Stimulated activated CD4-positive, alpha-beta T cell treated with anti-CD3 and anti-CD28 coated beads, TNF-alpha, amount 100 ng/mL, for 1 hour (primary cell): ENCODE measurements at places on chromosomes 3 and 15.

GRCh38 chr3:184110316-184110725 lies 13.5 kb downstream of the HTR3E start:
- DNase-seq: no peak

- DNase-seq: no peak
Measured at GRCh38 chr3:184231671-184232070, 2.3 kb downstream of the VWA5B2 start.

GRCh38 chr15:73839699-73840377 lies 33.5 kb upstream of the TBC1D21 start:
- no peak for DNase-seq

DNA sequence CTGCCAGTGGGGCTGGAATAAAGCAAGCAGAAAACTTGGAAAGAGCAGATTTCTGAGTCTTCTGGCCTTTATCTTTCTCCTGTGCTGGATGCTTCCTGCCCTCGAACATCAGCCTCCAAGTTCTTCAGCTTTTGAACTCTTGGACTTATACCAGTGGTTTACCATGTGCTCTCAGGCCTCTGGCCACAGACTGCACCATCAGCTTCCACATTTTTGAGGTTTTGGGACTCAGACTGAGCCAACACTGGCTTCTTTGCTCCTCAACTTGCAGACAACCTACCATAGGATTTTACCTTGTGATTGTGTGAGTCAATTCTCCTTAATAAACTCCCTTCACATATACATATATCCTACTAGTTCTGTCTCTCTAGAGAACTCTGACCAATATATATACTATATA lies 706.6 kb downstream of the NR2F2 start:
- DNase-seq: no peak

- DNase-seq: no peak
Measured at GRCh38 chr3:66644549-66644948, 143.7 kb upstream of the LRIG1 start.

GRCh38 chr3:48702320-48702920 lies 14.6 kb downstream of the IP6K2 start:
- no peak for DNase-seq

- no peak for DNase-seq
Measured at GRCh38 chr3:171192176-171192854, 165.8 kb upstream of the SLC2A2 start.

- DNase-seq: no peak
Measured at GRCh38 chr3:46859001-46859710, 4.1 kb downstream of the MYL3 start.

- no peak for DNase-seq
Measured at GRCh38 chr15:86506401-86506800, 426.7 kb downstream of the AGBL1 start.

- no peak for DNase-seq
Measured at GRCh38 chr3:164233951-164234350, 844.3 kb downstream of the SI start.

DNA sequence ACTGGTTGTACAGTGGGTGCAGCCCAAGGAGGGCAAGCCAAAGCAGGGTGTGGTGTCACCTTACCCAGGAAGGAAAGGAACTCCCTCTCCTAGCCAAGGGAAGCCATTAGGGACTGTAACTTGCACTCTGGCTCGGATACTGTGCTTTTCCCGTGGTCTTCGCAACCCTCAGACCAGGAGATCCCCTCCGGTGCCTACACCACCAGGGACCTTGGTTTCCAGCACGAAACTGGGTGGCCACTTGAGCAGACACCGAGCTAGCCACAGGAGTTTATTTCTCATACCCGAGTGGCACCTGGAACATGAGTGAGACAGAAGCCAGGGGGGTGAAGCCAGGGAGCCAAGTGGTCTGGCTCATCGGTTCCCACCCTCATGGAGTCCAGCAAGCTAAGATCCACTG lies 90.7 kb downstream of the ZBBX start:
- DNase-seq: no peak

DNA sequence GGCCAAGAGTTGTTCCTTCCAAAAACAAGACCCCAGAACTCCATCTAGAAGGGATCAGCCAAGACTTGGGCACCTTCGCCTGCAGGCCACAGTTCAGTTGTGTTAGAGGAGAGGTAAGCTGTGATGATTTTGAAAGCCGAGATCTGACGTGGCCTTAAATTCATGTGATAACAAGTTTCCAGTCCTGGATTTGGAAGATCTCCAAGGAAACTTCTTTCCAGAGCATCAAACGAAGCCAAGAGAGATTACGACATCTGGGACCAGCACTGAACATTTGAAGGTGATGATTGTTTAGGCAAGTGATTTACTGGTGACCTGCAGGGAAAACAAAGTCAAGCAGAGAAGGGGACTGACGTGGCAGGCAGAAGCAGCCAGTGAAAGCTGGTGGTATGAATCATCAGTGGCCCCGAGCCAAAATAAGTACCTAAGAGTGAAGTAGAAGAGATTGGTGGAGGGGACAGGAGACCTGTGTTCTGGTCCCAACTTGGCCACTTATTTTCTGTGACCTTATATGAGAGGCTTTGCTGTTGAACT lies 339.0 kb upstream of the PROK2 start:
- no peak for DNase-seq

DNA sequence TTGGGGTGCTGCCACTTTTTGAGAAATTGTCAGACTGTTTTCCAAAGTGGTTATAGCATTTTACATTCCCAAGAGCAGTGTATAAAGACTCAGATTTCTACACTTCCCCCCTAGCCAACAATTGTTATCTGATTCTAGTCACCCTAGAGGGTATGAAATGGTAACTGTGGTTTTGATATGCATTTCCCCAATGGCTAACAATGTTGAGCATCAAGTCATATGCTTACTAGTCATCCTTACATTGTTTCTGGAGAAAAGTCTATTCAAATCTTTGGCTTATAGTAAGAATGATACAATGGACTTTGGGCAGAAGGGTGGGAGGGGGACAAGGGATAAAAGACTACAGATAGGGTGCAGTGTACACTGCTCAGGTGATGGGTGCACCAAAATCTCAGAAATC lies 73.3 kb downstream of the CSNK1G1 start:
- no peak for DNase-seq

DNA sequence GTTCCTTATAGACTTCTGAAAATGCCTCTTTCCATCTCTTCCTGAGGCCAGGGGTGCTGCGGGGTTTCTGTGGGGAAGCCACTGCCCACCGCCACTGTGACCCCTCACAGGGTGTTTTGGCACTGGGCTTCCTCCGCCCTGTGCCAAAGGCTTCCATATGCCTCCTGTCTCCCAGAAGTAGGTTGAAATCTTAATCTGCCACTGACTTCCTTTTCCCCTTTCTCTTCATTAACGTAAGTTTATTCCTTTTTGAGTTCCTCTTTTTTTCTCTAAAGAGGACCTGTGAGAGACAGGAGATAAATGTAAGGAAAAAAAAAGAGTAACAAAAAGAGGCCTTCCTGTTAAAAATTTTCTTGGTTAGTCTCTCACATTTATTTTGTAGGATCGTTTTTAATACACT lies 220.5 kb downstream of the CTNNB1 start:
- no peak for DNase-seq

- DNase-seq: no peak
Measured at GRCh38 chr3:98770261-98771039, 7.3 kb downstream of the ST3GAL6 start.

DNA sequence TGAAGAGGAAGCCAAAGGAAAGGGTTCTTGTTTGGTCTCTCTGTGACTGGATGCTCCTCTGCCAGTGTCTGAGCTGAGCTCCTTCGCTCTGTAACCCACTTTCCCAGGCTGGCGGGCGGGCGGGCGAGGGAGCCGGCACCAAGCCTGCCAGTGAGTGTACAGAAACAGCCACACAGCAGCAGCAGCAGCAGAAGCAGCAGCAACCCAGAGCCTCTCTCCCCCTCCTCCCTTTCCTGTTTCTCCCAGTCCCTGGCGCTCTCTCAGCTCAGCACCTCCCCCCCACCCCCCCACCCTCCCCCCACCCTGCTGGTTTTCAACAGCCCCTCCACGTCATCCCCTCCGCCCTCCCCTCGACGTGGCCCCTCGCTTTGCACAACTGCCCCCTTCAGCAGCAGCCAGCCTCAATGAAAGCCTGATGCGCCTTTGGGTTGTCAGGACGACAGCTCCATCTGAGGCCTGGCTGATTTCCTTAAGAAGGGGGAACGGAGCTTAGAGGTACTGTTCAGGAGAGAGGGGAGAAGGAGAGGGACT lies at the start of gene LSAMP:
LSAMP (minus strand) TSS at position 177 of the 531 bp plus-strand sequence.
- no peak for DNase-seq

GRCh38 chr3:193573403-193574191 lies 18.9 kb upstream of the ATP13A4 start:
- no peak for DNase-seq

- DNase-seq: no peak
Measured at GRCh38 chr3:42013691-42014457, 52.0 kb upstream of the ULK4 start.

- DNase-seq: no peak
Measured at GRCh38 chr15:65829130-65829764, 37.2 kb upstream of the DENND4A start.

DNA sequence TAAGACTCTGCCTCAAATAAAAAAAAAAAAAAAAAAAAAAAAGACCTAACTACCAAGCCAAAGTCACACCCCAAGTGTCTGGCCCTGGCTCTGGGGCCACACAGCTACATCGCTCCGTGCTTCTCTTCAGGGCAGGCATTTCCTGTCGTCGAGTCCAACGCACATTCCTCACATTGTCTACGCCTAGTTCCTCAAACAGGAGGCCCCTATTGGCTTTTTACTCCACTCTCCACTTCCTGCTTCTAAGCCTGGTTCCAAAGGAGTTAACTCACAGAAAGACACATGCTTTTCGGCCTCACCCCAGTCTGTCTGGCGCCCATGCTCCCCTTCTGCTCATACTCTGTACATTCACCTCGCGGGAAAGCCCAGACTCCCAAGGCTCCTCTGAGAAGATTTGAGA lies 28.8 kb downstream of the KNG1 start:
- no peak for DNase-seq

DNA sequence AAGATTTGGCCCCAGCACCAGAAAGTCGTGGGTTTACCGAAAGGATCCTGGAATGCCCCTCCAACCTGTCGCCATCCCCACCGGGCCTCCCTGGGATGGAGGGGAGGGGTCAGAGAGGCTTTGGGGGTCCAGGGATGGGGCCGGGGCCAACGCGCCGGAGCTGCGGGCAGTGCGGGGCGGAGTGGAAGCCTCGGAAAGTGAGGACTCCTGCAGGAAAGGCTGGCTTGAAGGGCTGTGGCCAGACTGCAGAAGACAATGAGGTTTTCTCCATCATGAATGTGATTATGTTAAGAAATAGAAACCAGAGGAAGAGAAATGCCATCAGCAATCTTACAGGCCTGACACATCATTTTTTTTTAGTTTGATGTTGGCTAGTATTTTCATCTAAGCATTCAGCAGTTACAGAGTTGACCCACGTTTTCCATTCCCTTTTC lies 738 bp downstream of the YEATS2 start:
- no peak for DNase-seq

DNA sequence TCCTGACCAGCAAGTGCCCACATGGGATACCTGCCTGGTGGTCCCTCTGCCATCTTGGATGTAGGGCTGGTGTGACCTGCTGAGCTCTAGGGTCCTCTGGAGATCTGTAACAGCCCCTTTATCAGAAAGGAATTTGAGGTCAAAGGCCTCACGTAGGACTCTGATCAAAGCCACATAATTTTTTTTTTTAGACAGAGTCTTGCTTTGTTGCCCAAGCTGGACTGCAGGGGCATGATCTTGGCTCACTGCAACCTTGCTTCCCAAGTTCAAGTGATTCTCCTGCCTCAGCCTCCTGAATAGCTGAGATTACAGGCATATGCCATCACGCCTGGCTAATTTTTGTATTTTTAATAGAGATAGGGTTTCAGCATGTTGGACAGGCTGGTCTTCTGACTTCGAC lies 9.5 kb downstream of the ITGB5 start:
- no peak for DNase-seq

GRCh38 chr3:49928481-49929017 lies 1.1 kb downstream of the MON1A start:
- DNase-seq: no peak

DNA sequence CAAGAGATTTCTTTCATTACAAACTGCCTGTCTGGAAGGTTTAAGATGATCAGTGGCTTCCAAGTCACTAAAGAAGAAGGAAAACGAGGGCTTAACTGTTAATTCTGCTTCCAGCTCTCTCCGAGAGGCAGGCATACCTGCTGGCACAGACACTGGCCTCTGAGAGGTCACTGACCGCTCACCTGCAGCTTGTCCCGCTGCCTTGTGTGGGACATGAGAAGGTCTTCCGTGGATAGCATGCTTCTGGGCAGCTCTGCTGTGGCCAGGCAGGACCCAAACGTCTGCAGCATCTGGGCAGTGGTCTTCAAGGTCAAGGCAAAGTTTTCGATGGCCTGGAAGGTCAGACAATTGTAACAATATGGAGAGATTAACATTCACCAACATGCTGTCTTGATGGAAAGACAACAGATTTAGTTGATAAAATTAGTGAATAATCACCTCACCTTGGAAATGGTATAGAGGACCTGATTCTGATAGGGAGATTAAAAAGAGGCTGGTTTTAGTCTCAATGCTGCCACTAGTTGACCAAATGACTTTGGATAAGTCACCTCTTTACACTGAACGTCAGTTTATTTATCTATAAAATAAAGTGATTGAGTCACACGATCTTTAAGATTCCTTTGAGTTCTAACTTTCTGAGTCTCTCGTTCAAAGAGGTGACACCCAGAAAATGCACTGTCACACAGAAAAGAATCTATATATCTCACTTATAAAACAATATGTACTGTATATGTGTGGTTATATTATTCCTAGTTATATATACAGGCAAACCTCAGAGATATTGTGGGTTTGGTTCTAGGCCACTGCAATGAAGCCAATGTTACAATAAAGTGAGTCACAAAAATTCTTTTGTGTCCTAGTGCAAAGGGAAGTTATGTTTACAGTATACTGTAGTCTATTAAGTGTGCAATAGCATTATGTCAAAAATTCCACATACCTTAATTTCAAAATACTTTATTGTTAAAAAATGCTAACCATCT lies 65.1 kb downstream of the B3GNT5 start:
- DNase-seq: no peak

- DNase-seq: no peak
Measured at GRCh38 chr15:91219206-91219605, 119.1 kb downstream of the SV2B start.
